ENCODE measurements at places on chromosomes 3 and 15. TPM values are rescaled to one million over a fixed set of nuclear protein-coding genes. Genes with fewer than 3 reads are reported as not detected.

Gene NOX5
- not detected for total RNA-seq

Gene VPS33B
- 16.0 TPM for total RNA-seq

Gene GRK7
- total RNA-seq, result 0.10 TPM

Gene SLC28A1
- total RNA-seq, result not detected

Gene PSTPIP1
- not detected for total RNA-seq

Gene RNF13
- total RNA-seq, result 30.7 TPM

Gene LRRC2
- 0.23 TPM for total RNA-seq

DNA sequence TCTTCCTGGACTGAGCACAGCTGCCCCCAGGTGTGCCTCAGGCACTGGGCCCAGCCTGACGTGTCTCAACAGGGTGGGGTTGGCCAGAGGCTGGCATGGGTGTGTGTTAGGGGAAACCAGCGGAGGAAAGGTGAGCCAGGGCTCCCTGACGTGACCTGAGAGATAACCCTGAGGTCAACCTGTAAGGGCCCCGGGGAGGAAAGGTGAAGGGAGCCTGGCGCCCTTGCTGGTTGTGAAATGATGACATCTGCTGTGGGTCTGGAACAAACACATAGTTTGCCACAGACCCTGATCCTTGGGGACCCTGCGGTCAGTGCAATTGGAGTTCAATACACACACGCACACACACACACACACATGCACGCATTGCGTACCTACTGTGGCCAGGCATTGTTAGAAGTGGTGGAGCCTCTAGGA, 100.2 kb upstream of the TLE3 start:
- DNase-seq, result no peak

DNA sequence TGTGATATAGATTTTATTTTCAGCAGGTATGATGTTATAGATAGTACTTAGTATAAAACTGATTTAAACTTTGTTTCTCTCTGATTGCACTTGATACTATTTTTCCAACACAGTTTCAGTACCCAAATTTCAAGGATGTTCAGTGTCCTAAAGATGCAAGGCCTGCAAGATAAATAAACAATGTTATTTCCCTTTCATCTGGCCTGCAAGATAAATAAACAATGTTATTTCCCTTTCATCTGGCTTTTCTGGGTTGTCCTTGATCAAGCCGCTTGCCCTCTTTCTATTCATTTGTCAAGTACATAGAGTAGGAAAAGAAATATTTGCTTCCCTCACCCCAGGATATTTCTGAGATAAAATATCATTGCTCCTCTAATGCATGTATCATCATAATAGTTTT, 571.0 kb downstream of the FGF12 start:
- no peak for DNase-seq

DNA sequence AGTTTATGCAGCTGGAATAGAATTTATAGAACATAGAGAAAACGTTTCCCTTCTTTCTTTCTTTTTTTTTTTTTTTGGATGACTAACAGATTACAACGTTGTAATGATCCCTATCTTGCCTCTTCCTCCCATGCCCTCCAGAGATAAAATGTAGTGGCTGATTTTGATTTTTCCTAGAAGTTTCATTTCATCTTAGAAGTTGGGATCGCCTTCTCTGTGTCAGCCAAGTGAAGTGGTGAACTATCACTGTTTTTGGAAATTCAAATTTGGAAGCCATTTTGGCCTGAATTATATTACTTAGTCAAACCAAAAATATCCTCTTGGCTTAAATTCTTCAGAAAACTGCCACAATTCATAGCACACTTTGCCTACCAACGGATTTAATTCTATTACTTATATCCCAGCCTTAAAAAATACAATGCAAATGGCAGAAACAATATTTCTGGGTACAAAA, 1025.5 kb upstream of the NR2F2 start:
- no peak for DNase-seq

GRCh38 chr3:52931889-52932288, 34.5 kb upstream of the STIMATE start:
- DNase-seq, result no peak

- no peak for DNase-seq
Measured at GRCh38 chr3:43970351-43970750, 271.3 kb upstream of the TOPAZ1 start.

DNA sequence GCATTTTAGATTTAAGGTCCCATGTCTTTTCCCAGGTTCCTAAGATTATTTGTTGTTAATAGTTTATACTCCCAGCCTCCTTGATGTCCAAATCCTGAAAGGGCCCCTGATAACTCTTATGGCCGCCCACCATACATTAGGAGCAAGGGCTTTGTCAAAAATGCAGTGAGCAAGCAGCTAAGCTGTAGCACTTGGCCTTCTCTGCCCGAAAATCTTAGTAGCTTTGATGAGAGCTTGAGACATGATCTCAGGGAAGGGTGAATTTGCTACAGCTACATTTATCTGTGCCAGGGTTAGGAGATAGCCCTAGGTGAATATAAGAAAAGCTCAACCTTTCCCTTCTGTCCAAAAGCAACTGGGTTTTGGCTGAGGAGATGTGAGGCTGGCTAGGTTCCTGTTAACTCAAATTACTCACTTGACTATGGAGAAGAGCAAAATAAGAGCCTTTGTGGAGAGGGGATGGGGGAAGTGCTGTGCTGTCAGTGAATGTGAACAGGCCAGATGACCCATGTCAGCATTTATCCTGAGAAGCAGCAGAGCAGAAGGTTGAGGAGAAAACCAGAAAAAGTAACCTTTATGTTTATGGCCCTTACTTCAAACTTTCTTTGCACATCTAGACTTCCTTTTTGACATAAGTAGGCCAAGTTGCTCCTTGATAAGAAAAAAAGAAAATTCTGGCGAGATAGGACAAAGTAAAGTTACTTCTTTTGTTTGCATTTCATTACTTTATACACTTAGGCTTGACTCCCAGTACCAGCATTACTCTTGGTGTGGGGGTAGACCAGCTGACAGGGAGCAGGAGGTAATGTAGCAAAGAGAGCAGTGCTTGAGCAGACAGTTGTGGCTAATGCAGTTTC, 21.1 kb downstream of the MAPK6 start:
- DNase-seq, result no peak

GRCh38 chr15:73249499-73249898, 119.3 kb downstream of the HCN4 start:
- no peak for DNase-seq

- DNase-seq, result no peak
Measured at GRCh38 chr3:49397470-49397869, 14.3 kb downstream of the RHOA start.

GRCh38 chr3:153373606-153374005, 211.6 kb downstream of the RAP2B start:
- no peak for DNase-seq

DNA sequence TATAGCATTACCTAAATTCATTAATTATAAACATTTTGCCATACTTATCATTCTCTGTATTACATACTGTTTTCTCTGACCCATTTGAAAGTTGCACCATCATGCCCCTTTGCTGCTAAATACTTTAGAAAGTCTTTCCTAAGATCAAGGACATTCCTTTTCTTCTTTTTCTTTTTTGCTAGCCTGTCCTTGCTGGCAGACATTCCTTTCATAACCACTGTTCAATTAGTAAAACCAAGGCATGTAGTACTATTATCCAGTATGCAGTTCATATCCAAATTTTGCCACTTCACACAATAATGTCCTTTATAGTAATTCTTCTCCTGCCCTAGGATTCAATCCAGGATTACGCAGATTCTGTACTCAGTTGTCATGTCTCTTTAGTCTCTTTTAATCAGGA, 321.0 kb upstream of the C2CD4B start:
- DNase-seq, result no peak

- no peak for DNase-seq
Measured at GRCh38 chr3:74423867-74424266, 190.6 kb downstream of the CNTN3 start.

DNA sequence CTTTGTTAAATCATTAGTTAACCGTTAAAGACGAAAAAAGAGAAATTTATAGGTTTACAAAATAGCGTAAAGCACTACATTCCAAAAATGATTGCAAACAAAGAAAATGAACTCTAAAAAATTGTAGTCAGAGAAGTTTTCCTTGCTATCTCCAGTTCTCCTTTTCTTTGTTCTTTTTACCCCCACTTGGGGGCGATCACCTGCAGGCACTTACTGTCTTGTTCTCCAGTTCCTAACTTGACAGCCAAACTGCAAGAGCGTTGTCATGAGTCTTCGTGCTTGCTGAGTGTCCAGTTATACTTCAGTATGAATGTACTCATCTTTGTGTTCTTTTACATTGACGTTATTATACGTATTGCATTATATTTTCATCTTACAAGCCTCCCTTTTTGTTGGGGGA, 54.5 kb downstream of the CHD2 start:
- DNase-seq, result no peak

- no peak for DNase-seq
Measured at GRCh38 chr15:66394472-66394871, 7.8 kb downstream of the MAP2K1 start.

DNA sequence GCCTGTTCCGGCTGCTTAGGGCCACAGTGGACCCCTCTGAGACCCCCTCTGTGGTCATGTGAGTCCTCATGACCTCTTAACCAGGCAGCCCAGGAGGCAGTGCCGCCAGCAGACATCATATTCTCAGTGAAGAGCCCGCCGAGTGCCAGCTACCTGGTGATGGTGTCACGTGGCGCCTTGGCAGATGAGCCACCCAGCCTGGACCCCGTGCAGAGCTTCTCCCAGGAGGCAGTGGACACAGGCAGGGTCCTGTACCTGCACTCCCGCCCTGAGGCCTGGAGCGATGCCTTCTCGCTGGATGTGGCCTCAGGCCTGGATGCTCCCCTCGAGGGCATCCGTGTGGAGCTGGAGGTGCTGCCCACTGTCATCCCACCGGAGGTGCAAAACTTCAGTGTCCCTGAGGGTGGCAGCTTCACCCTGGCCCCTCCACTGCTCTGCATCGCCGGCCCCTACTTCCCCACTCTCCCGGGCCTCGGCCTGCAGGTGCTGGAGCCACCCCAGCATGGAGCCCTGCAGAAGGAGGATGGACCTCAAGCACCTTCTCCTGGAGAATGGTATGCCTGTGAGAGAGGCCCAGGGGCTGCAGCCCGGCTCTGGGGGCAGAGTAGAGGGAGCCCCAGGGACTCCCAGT, 176.1 kb downstream of the TBC1D2B start:
- no peak for DNase-seq

- no peak for DNase-seq
Measured at GRCh38 chr3:153414982-153415381, 253.0 kb downstream of the RAP2B start.

DNA sequence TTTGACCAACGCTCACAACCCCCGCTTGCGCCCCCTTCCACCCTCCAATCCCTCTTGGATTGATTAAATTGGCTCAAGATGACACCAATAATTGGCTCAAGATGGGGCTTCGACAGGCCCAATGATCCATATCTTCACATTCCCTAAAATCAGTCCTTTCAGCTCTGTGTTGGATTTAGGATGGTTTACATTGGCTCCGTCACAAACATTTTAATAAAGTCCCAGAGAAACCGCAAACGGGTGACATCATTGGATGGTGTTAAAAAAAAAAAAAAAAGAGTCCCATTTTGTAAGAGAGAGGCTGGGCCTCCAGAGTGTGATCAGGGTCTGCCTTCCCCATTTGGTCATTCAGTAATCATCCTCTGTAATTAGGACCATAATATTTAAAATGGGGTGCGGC, 113.4 kb upstream of the MRPS22 start:
- DNase-seq, result no peak

GRCh38 chr3:37445163-37445562, 270.8 kb upstream of the LRRFIP2 start:
- DNase-seq, result no peak

DNA sequence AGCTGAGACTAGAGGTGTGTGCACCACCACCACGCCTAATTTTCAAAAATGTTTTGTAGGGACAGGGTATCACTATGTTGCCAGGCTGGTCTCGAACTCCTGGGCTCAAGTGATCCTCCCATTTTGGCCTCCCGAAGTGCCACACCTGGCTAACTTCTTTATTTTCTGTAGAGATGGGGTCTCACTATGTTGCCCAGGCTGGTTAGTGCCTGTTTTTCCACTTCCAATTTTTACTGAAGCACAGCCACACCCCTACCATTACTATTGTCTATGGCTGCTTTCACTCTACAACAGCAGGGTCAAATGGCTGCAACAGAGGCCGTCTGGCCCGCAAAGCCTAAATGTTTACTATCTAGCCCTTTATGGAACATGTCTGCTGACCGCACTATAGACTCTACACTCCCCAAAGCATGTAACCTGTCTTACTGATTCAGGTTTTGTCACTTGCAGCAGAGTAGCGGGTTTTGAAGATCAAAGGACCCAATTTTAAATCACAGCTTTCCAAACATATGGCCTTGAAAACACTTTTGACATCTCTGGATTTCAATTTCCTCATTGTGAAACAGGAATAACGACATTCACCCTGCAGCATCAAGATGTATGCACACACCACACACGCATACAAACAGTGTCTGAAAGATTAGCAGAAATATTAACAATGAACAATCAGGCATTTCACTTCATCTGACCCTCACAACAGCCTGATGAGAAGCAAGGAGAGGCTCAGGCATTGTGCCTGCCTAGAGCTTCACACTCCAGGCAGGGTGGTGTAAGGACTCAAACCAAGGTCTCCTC, 46.1 kb downstream of the SCAP start:
- no peak for DNase-seq

DNA sequence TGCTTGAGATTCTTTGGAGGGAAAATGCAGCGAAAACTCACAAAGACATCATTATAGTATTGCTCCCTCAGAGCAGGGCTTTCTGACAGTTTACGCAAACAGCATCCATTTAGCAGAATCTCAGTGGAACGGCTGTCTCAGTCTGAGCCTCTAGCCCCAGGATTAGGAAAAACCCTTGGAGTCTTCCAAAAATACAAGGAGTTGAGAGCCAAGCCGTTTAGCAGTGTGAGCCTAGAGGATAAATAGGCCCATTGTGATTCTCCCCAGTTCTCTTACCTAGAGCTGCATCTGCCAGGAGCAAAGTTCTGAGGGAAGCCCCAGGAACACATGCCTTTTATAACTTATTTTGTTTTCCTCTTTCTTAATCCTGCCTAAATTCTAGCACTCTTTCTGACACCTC, 359.6 kb downstream of the NTRK3 start:
- no peak for DNase-seq

DNA sequence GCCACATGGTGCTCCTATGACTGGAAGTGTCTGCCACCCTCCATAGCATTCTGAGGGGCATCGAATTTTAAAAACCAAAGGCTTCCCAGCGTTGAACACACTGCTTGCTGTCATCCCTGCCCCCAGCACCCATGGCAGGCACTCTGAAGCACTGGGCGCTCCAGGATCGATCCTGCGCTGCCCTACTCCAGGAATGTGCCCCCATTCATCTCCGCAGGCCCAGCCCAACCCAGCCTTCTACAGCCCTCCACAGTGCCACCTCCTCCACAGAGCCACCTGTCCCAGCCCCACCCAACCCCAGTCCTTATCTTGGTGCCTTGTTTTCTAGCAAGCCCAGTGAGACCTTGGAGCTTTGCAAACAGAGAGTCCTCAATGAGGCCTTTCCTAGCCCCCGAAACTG, 52.2 kb downstream of the WNT7A start:
- DNase-seq, result no peak
